ENCODE measurements at places on chromosomes 1 and 21. TPM values are rescaled to one million over a fixed set of nuclear protein-coding genes. Genes with fewer than 3 reads are reported as not detected.

Gene AIRE
- not detected for total RNA-seq

GRCh38 chr1:37038227-37039093 is 4.1 kb upstream of the GRIK3 start:
- H3K36me3 ChIP-seq = no peaks in the 10 kb centered on the region
- peak; percentile 13 for DNase-seq
- no peaks in the 10 kb centered on the region for H3K4me1 ChIP-seq
- no peak overlapping the region for H3K4me3 ChIP-seq

Gene DNASE2B
- total RNA-seq = not detected

GRCh38 chr1:91725989-91726721 is 159.8 kb downstream of the TGFBR3 start:
- H3K4me3 ChIP-seq = no peak overlapping the region
- no peaks in the 10 kb centered on the region for H3K27me3 ChIP-seq
- H3K4me1 ChIP-seq = no peaks in the 10 kb centered on the region
- no peak for DNase-seq
- H3K27ac ChIP-seq = no peak overlapping the region

DNA sequence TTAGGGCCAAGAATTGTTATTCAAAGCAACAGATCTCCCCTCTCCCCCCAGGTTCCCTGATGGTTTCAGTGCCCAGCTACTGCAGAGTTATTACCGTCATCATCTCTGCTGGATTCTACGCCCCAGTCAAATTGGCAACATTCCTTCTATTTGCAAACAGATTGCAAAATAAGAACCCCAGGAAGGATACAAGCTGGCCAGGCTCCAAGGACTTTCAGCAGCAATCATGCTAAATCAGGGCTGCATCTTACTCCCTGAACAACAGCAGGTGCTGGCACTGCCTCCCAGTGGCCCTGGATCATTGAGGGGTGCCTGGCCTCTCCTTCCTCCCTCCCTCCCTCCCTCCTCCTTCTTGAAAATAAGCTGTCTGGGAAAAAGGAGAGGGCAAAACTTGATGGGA is 521.6 kb upstream of the BEND5 start:
- peak overlapping the region; percentile 61 for H3K27ac ChIP-seq
- no peaks in the 10 kb centered on the region for H3K4me1 ChIP-seq
- H3K36me3 ChIP-seq = no peaks in the 10 kb centered on the region
- DNase-seq = no peak
- H3K27me3 ChIP-seq = no peaks in the 10 kb centered on the region

Gene PLEKHN1
- 3.1 TPM for total RNA-seq

- no peak for DNase-seq
- H3K4me1 ChIP-seq = no peaks in the 10 kb centered on the region
- H3K36me3 ChIP-seq = no peaks in the 10 kb centered on the region
- H3K27me3 ChIP-seq = no peaks in the 10 kb centered on the region
- H3K4me3 ChIP-seq = no peak overlapping the region
Observed at GRCh38 chr1:239125893-239126292, 260.5 kb upstream of the CHRM3 start.

DNA sequence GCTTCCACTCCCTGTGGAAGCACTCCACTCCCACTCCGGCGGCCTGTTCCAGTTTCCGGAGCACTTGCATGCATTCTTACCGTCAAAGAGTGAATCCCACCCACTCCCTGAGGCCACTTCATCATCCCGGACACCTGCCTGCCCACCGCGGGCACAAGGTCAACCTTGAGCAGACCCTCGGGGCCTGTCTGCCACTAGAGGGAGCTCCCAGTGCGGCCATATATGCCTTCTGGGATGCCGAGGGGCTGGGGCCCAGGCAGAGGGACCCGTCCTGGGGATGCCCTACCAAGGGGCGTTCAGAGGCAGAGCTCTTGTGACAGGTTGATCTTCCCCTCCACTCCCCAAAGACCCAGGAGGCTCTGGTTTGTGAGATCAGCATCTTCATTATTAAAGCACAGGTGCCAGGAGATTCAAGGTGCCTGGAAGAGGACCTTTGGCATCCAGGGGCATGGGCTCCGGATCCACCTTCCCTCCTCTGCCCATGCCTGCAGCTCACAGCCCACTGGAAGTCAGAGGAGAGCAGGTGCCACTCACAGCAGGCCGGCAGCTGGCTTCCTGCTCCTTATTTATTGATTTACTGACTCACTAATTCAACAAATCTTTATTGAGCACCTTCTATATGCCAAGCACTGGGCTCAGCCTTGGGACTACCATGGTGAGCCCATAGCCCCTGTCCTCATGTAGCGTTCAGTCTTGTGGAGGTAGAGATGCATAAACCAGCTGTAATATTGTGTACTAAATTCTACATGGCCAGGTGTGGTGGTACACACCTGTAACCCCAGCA is 47.3 kb downstream of the UBIAD1 start:
- no peak overlapping the region for H3K4me3 ChIP-seq
- H3K27ac ChIP-seq = no peak overlapping the region
- DNase-seq = peak; percentile 44

GRCh38 chr1:42847721-42848460 is 1.5 kb downstream of the ZNF691 start:
- no peaks in the 10 kb centered on the region for H3K27me3 ChIP-seq
- no peak overlapping the region for H3K4me3 ChIP-seq
- DNase-seq = no peak
- H3K27ac ChIP-seq = no peak overlapping the region
- H3K36me3 ChIP-seq = no peaks in the 10 kb centered on the region
- no peaks in the 10 kb centered on the region for H3K4me1 ChIP-seq

DNA sequence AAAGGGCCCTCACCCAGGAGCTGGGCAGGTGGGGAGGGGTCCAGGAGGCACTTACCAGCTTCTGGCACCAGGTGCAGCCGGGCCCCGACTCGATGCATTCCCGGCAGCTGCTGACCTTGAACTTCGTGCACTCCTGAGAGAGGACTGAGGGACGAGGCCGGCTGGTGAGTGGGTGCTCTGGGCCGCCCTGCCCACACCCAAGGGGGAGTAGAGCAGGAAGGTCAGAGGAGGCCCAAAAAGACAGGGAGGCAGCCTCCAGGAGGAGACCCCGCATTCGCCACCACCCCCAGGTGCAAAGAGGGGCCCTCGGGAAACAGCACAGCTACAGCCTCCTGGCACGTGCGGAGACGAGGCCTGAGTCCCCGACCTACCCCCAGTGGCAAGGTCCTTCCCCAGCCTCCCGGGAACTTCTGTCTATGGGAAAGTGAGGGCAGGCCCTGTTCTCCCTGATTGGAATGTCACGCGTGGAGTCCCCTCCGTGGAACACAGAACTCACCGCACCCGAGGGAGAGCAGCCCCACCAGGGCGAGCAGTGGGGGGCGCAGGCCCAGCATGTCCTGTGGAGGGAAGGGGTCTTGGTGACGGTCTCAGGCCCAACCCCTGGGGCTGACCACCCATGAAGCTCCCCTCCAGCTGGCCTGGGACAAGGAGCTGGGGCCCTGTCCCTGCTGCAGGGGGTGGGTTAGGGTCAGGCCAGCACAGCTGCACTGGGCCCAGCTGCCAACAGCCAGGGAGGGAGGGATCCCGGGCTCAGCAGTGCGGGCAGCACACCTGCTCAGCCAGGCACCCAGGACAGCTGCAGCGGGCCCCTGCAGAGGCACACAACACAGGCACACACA is 10.3 kb downstream of the ITGB2 start:
- no peaks in the 10 kb centered on the region for H3K36me3 ChIP-seq
- no peak overlapping the region for H3K4me3 ChIP-seq
- H3K27me3 ChIP-seq = no peaks in the 10 kb centered on the region
- no peak overlapping the region for H3K27ac ChIP-seq
- DNase-seq = no peak
- no peaks in the 10 kb centered on the region for H3K4me1 ChIP-seq

GRCh38 chr1:179128520-179128919 is 46.6 kb downstream of the TOR3A start:
- no peaks in the 10 kb centered on the region for H3K27me3 ChIP-seq
- no peak overlapping the region for H3K4me3 ChIP-seq
- no peak overlapping the region for H3K27ac ChIP-seq

- no peaks in the 10 kb centered on the region for H3K36me3 ChIP-seq
- H3K27me3 ChIP-seq = no peaks in the 10 kb centered on the region
- no peak overlapping the region for H3K27ac ChIP-seq
- no peaks in the 10 kb centered on the region for H3K4me1 ChIP-seq
- DNase-seq = no peak
Observed at GRCh38 chr21:20631633-20632032, 366.6 kb upstream of the NCAM2 start.

GRCh38 chr1:183753464-183753891 is 51.4 kb upstream of the RGL1 start:
- peaks cover 12% of the 10 kb centered on the region for H3K4me1 ChIP-seq
- no peak overlapping the region for H3K4me3 ChIP-seq

DNA sequence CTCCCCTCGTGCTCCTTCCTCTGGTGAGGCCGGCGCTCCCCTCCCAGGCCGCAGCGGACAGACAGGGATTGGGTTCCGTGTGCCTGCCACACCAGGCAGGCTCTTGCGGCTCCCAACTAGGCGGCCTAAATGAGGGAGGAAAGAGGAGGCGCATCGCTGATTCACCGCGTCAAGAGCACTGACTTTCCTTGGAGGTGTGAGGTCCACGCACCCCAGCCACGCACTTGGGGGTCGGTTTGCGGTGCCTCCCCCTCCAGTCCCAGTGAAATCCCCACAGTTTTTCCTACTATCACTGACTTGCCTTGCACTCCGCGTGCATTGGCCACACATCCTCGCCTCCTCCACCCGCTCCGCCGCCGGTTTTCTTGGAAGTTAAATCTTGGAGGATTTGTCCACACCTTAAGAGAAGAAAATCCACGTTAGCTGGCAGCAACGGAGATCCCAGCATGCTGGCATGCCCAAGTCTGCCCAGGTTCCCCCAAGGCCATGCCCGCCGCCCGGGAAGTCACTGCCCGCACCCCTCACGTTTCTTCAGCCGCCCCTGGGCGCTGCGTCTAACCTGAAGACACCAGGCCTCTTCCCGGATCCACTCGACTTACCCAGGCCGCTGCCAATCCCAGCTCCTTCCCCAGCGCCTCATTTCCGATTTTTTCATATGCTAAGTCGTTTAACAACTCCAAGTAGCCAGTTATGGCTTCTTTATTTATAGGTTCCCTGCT is 1.1 kb upstream of the FOXD3 start:
- DNase-seq = no peak
- no peak overlapping the region for H3K4me3 ChIP-seq
- no peak overlapping the region for H3K27ac ChIP-seq
- 0 out of 2 replicates have a peak, but pooled peaks cover 3% of the 10 kb centered on the region for H3K4me1 ChIP-seq

DNA sequence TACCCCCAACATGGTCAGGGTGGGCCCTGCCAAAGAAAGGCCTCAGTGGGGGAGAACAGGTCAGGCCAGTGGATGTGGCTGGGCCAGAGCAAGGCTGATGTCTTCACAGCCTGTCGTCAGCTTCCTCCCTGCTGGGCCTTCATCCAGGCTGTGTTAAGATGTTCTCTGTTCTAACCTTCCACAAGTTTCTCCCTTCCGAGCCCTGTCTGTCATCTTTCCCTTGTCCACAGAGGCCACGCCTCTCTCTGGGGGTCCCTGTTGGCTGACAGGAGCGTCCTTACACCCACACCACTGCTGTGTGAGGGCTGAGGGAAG is 36.2 kb downstream of the SIM2 start:
- H3K4me1 ChIP-seq = peaks cover 8% of the 10 kb centered on the region
- no peak for DNase-seq
- H3K36me3 ChIP-seq = no peaks in the 10 kb centered on the region

DNA sequence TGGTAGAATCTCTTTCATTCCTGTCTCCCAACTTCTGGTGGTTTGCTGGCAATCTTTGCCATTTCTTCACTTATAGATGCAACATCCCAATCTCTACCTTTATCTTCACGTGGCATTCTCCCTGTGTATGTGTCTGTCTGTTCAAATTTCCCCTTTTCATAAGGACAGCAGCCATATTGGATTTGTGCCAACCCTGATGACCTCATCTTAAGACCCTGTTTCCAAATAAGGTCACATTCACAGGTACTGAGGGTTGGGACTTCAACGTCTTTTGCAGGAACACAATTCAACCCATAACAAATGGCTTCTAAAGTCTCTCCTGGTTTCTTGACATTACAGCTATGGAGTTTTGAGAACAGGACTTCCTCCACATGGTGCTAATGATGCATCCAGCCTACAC is 84.5 kb upstream of the OLIG2 start:
- H3K27me3 ChIP-seq = no peaks in the 10 kb centered on the region
- H3K36me3 ChIP-seq = no peaks in the 10 kb centered on the region
- H3K4me1 ChIP-seq = no peaks in the 10 kb centered on the region
- no peak for DNase-seq
- H3K27ac ChIP-seq = no peak overlapping the region

DNA sequence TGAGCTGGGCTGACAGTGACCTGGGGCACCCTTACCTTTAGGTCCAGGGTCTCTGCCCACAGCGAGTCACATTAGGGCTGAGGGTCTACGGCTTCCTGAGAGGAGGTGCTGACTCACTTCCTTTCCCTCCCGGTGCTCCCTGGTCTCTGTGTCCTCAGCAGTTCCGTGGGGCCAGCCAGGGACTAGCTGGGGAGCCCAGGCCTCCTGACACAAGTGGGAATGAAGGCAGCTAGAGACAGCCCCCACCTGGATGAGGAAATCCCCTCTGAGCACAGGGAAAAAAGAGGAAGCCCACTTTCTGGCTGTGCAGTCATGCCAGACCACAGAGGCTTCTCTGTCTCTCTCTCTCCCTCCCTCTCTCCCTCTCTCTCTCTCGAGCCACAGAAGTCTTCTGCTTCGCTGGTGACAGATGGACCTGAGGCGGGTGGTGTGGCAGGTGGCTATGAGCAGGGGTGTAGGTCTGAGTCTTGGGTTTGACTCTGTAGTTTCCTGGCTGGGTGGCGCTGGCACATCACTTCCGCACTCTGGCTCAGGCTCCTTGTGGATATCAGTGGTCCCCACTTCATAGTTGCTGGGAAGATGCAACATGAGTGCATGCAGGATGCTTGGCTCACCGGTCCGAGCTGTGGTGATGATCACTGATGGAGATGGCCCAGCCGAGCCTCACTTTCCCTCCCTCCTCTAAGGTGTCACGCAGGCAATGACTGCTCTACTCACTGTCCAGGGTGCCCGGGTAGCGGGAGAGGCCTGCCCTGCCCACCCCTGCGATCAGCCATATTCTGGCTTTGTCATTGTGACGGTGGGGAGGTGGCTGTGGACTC is 3.5 kb downstream of the SLC66A1 start:
- peaks cover 1% of the 10 kb centered on the region for H3K36me3 ChIP-seq
- H3K27ac ChIP-seq = no peak overlapping the region
- H3K4me3 ChIP-seq = no peak overlapping the region

DNA sequence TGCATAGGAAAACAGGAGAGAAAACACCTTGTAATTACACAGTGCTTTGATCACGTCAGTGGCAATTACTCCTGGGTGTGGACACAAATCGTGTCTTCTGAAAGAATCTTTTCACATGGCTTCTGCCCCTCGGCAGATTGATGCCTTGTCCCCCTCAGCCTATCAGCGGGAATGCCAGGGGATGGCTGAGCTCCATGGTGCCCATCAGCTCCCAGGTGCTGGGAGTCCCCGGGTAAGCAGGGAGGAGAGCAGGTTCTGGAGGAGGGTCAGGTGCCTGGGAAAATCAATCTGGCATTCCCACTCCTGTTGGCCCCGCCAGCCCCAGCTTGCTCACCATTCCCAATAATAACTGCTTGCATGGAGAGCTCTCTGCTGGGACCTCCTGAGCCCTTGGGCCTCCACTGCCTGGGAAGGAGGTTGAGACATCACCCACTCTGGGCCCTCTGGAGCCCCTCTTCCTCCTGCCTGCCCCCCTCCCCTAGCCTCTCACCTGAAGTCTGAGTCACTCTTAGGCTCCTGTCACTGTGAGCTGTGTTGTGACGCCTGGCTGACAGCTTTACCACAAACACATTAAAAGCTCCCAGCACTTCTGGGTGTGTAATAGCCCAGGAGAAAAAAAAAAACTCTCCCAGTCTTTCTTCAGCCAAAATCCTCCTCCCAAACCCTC is 4.9 kb downstream of the CAMK2N1 start:
- H3K36me3 ChIP-seq = 0 out of 2 replicates have a peak, but pooled peaks cover 1% of the 10 kb centered on the region
- H3K4me3 ChIP-seq = no peak overlapping the region
- H3K27ac ChIP-seq = peak overlapping the region; percentile 82

- H3K27ac ChIP-seq = no peak overlapping the region
- no peaks in the 10 kb centered on the region for H3K36me3 ChIP-seq
- H3K27me3 ChIP-seq = no peaks in the 10 kb centered on the region
- DNase-seq = no peak
Observed at GRCh38 chr21:35932232-35932911, 128.0 kb downstream of the SETD4 start.
